ENCODE measurements at places on chromosomes 13 and 19.

DNA sequence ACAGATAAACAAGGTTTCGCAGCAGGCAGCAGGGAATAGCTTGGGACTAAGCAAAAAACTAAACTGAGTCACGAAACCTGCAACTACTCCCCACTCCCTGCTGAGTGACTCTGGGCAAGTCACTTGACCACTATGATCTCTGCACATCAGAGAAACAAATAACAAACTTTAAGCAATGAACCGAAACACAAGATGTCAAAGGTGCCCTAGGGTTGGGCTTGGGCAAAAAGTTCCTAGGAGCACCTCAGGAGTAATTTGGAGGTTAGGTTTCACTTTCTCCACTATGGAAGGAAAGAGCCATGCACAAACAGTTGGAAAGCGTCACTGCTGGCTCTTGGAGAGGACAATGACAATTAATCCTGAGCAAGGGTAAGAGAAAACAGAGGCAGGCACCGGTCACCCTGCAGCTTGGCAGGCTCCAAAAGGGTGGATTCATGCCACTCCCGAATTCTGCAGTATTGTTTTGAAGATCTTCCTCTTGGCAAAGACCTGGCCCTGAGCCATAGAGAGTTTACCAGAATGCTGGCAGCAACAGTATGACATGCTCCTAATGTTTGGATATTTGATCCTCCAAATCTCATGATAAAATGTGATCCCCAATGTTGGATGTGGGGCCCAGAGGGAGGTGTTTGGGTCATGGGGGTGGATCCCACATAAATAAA lies 60.3 kb downstream of the CRYL1 start:
- no peak for DNase-seq

GRCh38 chr19:18742838-18743783 lies 48.0 kb downstream of the COMP start:
- no peak for DNase-seq

- DNase-seq = no peak
These were observed 44.8 kb upstream of the OLFM4 start for GRCh38 chr13:52983836-52984235.

GRCh38 chr13:28137596-28137995 lies 749 bp upstream of the PAN3 start:
- no peak for DNase-seq
